HFFc6 (cell line): ENCODE measurements at places on chromosomes 6 and 20.

DNA sequence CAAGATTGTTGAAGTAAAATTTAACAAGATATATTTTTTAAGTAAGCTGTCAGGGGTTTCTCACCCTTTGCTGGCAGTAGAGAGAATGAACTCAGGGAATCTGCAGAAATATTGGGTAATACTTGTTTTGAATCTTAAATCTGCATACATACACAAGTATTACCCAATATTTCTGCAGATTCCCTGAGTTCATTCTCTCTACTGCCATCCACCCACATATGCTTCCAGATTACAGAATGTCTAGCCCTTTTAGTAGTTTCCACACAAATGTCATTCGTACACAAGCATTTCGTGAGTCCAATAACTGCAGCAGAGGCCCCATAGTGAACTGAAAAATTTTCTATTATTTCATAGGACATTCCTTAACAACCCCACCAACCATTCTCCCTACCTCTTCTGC is 69.6 kb upstream of the TNFRSF21 start:
- no peak for DNase-seq

DNA sequence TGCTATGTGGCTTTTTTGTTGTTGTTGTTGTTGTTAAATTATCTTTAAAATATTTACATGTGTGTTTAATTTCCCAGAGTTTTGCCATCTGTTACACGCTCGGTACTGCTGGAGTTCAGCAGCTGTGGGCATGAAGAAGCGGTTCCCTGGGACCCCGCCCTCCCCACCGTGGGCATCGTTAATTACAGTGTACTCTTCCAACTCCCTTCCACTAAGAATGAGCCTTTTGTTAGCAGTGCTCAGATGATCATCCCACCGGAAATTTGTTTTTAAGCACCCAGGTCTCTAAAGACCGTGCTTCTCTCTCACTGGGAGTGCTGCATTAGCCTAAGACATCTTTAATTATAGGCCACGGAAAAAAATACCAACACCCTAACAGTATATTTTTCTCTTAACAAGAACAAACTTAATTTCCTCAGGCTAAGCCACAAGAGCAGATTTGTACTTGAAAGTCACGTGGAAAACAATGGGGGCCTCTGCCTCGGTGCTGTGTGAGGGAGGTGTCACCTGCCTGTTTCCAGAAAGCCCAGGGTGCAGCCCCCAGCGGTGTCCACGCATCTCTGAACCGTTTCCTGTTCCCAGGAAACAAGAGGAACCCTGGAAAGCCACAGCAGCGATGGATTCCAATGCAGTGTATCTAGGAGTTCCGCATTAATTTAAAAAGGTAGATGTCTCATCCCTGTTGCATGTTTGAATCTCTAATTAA is 113.3 kb upstream of the FRMD1 start:
- no peak for DNase-seq

- DNase-seq = peak; percentile 67
Measured at GRCh38 chr6:10962673-10963072, 75.8 kb downstream of the SYCP2L start.

- DNase-seq = no peak
Measured at GRCh38 chr6:121442576-121442975, 7.1 kb downstream of the GJA1 start.

DNA sequence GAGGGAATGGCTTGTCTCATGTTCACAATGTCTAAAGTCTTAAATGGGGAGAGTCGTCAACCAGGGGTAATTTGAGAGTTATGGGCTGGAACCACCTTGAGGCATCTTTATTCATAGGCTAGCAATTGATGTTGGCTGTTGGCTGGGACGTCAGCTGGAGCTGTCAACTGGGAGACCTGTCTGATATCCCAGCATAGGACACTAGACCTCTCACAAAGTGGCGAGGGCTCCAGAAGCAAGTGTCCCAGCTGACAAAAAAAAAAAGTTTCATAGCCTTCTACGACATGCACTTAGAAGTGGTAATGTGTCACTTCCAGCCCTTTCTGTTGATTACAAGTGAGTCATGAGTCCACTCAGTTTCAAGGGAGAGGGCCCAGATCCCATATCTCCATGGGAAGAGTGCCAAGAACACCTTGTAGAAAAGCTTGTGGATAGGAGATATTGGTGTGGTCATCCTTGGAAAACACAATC is 278.0 kb downstream of the ESR1 start:
- DNase-seq = peak; percentile 15

GRCh38 chr6:117267766-117268534 is 2.6 kb downstream of the VGLL2 start:
- DNase-seq = no peak
